ENCODE measurements at places on chromosomes 4 and X.

- DNase-seq, result no peak
These were observed 79.8 kb downstream of the LCORL start for GRCh38 chr4:17941731-17942130.

- DNase-seq, result no peak
These were observed 24.3 kb downstream of the AWAT2 start for GRCh38 chrX:70025464-70025863.

- DNase-seq, result no peak
These were observed 220.4 kb downstream of the MAML3 start for GRCh38 chr4:139933541-139933940.

GRCh38 chrX:21943460-21944135 is 3.1 kb downstream of the SMS start:
- DNase-seq, result peak; percentile 46

DNA sequence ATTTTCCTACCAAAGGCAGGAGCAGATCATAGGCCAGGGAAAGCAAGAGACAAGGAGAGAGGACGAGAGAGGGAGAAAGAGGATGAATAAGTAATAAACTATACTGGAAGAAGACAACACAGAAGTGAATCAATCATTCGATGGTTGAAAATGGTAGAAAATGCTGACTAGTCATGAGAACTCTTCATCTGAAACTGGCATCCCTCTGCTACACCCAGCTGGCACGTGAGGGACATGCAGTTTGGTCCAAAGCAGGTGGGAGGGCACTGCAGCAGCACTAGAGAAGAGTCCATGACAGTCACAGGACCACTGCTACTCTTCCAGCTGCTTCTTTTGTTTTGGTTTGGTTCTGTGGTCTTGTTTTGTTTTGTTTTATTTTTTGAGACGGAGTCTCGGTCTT is 74.1 kb downstream of the AFAP1 start:
- DNase-seq, result no peak

GRCh38 chrX:110563282-110563681 is 204.6 kb downstream of the RTL9 start:
- DNase-seq, result peak; percentile 16
